ENCODE measurements at places on chromosomes 4 and X.

- no peak for DNase-seq
Observed at GRCh38 chr4:184401397-184402171, 72.8 kb downstream of the IRF2 start.

- no peak for DNase-seq
Observed at GRCh38 chr4:12612876-12613275, 871.3 kb downstream of the RAB28 start.

GRCh38 chr4:125719987-125720386 is 405.2 kb downstream of the FAT4 start:
- no peak for DNase-seq

- DNase-seq = peak; percentile 61
Observed at GRCh38 chr4:153750197-153750817, 9.5 kb downstream of the RNF175 start.

DNA sequence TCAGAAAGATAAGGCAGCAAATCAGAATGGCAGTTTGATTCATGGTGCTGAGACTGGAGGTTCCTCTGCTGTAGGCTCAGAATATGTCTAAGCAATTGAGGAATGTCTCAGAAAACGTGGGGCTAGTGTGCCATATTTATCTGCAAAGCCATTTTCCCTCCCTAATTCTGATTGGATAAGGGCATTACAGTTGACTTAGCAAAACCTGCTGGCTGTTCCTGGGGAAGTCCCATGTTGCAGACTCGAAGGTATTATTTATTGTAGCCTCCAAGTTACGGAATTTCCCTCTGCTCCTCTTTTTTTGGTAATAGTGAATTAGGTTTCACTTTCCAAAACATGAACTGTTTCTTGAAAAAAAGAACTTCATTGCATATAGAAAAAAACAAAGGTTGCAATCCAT is at the start of gene CXCL10:
CXCL10 (minus strand) TSS at position 109 of the 400 bp plus-strand sequence; CDS start at position 43, 66 bp downstream.
- peak; percentile 34 for DNase-seq

- DNase-seq = no peak
Observed at GRCh38 chrX:103825881-103826280, 6.2 kb downstream of the RAB9B start.

Measured in GM13976 (cell line).